Right atrium auricular region (tissue), 2 donors: ENCODE measurements at places on chromosomes 4 and X. TPM values are rescaled to one million over a fixed set of nuclear protein-coding genes. Genes with fewer than 3 reads are reported as not detected.

DNA sequence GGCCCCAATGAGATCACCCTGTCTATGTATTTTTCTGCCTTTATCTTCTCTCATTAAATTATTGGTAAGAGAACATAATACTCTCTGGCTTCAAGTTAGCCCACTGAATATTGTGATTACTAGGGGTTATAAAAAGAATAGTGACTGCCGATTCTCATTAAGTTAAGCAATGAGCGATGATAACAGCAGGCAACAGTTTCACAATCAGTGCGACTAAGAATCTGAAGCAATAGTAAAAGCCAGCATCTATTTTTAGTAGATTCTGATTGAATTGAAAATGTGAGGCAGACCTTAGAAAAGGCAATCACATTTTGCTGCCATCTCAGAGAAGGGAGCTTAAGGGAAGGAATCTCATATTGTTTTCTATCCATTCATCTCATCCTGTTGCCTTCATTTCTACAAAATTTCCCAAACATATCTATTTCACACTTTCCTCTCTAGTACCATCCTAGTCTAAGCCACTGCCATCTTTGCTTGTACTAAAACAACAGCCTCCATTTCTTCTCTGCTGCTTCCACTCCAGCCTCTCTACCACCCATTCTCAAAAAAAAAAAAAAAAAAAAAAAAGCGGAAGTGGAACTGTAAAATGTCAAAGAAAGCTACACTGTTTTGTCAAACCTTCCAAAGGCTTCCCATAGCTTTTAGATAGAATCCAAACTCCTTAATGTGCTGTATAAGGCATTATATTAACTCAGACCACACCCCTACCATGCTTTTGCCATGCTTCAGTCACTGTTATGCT, 17.4 kb downstream of the GABRA4 start:
- DNase-seq, result no peak

DNA sequence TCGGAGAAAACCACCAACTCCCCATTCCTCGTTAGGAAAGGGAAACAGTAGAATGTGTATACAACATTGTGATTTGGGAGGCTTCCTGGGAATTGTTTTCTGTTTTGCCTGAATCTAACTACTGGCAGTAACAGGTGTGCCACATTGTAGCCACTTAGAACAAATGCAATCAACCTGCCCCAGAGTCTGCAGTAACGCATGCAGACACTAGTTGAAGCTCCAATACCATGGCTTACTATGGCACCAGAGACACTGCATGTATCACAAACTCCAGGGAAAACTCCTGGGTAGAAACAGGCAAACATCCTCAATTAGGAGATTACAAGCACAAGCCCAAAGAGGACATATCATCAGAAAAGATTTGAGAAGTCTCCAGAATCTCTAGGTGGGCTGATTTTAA, 154.2 kb upstream of the NEIL3 start:
- no peak for DNase-seq

- no peak for DNase-seq
Observed at GRCh38 chr4:147447786-147448185, 33.1 kb upstream of the EDNRA start.

- no peak for DNase-seq
Observed at GRCh38 chr4:168614281-168615057, 117.6 kb downstream of the PALLD start.

GRCh38 chrX:123976706-123977316, 15.3 kb downstream of the STAG2 start:
- no peak for DNase-seq

GRCh38 chrX:9983846-9984245, 16.7 kb downstream of the CLDN34 start:
- DNase-seq, result no peak

DNA sequence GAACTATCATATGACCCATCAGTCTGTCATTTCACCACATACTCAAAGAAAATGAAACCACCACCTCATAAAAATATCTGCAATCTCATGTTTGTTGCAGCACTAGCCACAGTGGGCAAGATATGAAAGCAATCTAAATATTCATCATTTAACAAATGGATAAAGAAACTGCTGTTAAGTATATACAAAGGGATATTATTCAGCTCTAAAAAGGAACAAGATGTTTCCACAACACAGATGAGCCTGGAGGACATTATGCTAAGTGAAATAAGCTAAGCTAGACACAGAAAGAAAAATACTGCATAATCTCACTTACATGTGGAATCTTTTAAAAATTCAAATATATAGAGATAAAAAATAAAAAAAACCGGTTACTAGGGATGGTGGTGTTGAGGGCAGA, 108.2 kb upstream of the BRWD3 start:
- no peak for DNase-seq

- DNase-seq, result no peak
Observed at GRCh38 chrX:56564921-56565840, 1.8 kb downstream of the UBQLN2 start.

DNA sequence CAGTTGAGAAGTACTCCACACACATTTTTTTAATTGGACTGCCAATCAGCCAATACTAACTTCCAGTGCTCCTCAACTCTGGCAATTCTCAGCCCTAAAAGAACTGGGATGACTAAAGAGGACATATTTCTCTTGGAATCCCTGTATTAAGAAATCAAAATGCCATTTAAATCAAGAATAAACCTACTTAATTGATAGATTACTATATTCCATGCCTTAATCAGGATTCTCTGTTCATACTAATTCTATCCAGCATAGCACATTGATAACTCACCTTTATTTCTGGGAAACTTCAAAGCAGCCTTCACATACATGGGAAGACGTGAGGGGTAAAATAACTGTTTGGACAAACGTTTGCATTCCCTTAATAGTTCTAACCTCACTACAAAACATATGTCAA, 93.0 kb upstream of the DKK2 start:
- DNase-seq, result no peak

- DNase-seq, result no peak
Observed at GRCh38 chrX:71542825-71543224, 9.9 kb downstream of the OGT start.

GRCh38 chr4:139416073-139416673, 37.7 kb upstream of the RAB33B start:
- DNase-seq, result no peak

USP26 gene
- total RNA-seq, result not detected

PASD1 gene
- not detected for total RNA-seq

CT45A1 gene
- not detected for total RNA-seq

TLR8 gene
- 0.41 TPM for total RNA-seq
